COLO829 (cell line): ENCODE measurements at places on chromosomes 5 and 9.

GRCh38 chr9:81526587-81526986 is 162.8 kb downstream of the TLE1 start:
- DNase-seq = no peak

GRCh38 chr5:1108865-1109174 is 3.0 kb downstream of the SLC12A7 start:
- DNase-seq = no peak

- no peak for DNase-seq
Observed at GRCh38 chr5:42842921-42843641, 31.4 kb upstream of the SELENOP start.

- no peak for DNase-seq
Observed at GRCh38 chr5:151483647-151484046, 36.2 kb downstream of the SLC36A1 start.

DNA sequence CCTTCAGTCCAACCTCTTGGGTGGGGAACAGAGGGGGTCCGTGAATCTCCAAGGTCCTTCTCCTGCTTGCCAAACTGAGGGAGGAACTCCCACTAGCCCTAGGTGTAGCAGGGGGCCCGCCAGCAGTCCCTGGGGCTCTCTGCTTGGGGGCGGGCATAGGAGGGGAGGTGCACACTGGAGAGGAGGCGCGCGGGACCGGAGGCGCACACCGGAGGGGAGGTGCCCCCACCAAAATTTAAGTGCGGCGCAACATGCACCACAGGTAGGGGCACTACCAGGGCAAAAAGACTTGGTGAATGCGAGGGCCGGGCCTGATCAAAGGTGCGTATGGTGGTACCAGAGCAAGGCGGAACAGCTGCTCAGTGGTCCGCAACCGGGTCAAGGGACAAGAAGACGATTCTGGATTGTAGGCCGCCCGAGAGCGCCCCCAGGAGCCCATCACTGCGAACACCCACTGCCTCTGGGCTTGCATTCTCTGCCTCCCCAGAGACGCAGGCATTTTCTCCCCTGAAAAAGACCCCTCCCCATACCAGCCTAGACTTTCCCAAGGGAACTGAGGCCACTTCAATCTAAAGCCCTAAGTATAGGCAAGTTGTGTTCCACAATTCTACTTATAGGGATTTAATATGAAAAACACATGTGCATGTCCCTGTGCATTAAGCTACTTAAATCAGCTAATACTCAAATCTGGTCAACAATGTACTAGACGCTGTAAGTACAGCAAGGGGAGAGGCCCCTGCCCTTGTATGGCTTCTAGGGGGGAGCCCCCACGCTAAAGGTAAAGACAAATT is 50.6 kb downstream of the TGFBI start:
- DNase-seq = no peak

DNA sequence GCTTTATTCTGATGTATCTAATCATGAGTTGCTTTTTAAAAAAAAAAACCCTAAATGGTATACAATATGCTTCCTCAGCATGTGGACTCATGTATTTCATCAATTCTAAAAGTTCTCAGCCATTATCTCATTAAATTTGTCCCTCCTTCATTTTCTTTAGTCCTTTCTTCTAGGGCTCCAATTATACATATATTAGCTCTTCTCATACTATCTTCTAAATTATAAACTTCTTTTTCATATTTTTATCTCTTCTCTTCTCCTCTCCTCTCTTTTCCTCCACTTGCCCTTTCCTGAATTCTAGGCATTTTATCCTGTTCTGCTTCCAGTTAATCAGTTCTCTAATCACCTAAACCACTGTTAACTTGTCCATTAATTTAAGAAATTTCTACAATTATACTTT is 55.0 kb upstream of the IL33 start:
- DNase-seq = no peak

DNA sequence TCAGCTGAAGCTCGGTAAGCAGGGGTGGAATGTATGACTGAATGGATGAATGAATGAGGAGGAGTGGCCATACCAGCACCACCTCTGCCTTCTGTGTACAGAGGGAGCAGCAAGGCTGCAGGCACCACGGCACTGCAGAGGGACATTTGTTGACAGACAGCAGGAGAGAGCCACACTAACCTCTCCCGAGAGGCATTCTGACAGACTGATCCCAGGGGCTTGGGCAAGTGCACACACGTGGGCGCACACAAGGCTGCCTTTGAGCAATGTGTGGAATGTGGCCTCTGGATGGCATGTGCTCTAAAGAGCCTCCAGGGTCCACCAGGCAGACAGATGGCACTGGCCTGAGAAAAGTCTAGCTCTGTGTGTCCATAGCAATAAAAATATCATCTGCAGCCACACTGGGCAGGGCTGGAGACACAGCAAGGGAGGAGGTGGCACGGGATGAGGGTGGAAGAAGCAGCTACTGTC is 111.8 kb downstream of the ACTL7B start:
- DNase-seq = peak; percentile 59

- DNase-seq = no peak
Observed at GRCh38 chr5:1317921-1318565, 23.2 kb upstream of the TERT start.

GRCh38 chr9:97740848-97741821 is 44.0 kb upstream of the XPA start:
- no peak for DNase-seq

DNA sequence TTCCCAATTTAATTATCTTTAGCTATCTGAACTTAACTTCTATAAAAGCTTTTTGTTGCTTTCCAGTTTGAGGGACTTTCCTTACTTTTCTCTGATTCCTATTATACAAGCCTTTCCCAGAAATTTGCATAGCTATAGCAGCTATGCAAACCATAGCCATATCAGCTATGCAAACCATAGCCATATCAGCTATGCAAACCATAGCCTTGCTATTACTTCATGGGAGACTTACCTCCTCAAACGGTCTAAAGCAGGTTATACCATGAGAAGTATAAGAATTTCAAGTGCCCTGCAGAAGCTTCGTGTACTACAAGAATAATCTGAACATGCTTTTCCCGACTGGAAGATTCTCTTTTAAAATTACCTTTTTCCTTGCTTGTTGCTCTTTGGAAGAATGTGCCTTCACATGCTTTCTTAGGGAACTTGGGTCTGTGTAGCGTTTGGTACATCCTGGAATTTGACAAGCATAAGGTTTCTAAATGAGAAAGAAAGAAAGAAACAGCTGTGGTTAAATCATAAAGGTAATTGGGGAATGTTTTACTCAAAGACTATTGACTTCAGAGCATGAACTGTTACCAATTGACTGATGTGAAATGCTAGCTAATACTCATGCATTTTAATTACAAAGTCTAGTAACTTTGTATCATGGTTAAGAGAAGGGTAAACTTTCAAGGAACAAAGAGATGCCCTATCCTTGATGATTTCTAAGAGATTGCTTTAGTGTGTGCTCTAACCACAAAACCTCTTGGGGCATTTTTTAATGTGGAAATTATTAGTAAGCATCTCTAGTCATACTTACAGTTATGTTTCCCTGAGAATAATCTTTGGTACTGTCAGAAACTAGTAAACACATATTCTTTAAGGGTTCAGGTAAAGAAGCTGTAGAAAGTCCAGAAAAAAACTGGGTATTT is 367.6 kb downstream of the GLIS3 start:
- peak; percentile 68 for DNase-seq

DNA sequence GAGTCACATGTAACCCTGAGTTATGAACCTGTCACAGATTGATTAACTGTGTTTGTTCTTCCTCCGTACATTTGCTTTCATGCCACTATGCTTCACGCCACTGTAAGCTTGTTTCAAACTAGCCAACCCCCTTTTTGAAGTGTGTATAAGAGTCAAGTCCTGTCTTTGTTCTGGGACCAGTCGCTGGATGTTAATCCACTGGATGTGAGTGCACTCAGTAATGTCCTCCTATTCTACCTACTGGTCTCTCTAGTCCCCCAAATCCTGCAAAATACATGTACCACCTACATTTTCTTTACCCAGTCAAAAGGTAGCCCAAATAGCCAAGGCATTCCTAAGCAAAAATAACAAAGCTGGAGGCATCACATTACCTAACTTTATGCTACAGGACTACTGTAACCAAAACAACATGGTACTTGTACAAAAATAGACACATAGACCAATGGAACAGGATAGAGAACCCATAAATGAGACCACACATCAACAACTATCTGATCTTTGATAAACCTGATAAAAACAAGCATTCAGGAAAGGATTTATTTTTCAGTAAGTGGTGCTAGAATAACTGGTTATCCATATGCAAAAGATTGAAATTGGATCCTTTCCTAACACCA is 1139.1 kb upstream of the SEMA6A start:
- no peak for DNase-seq

DNA sequence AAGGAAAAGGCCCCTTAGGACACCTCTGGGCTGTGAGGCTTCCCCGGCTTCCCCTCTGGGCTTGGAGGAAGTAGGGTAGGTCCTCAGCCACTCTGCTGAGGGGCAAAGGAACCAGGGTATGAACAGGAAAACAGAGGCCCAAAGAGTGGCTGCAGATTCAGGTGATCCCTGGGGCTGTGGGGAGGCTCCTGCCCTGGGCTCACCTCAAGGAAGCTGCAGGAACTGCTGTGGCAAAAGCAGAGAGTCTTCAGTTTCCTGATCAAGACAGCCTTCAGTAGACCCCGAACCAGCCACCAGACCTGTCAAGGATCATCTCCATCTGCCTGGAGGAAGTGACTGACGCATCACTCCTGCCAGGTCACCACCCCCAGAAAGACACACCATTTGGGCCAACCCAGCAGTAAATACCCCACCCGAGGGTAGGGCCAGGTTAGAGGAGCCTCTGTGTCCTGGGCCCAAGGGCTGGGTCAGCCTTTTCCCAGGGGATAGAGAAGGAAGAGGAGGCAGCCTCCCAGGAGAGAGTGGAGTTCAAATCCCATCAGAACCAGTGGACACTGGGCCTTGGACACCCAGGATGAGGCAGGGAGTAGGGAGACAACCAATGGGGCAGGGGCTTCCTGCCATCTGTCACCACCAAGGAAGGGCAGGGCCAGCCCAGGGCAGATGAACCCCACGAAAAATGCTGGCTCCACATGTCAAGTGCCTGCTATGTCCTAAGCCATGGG is 5.8 kb upstream of the ST6GALNAC6 start:
- no peak for DNase-seq

- DNase-seq = no peak
Observed at GRCh38 chr9:89430995-89431394, 66.9 kb downstream of the SEMA4D start.

DNA sequence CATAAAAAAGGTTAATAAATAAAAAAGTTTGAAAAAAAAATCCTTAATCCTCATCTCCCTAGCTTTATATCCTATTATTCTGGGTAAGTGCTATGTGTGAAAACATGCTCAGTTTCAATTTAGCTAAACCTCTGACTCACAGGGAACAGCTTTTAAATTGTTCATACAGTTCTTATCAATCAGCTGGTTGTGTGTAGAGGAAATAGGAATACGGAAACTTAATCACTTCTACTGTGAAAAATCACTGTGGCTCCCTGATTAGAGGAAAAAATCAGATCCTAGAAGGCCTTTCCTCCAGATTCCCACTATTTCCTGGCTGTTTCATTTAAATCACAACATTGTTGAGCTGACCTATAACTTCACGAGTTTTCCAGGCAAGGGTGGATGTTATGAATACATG is 120.5 kb downstream of the MARCHF3 start:
- DNase-seq = no peak

- DNase-seq = no peak
Observed at GRCh38 chr9:74497748-74498620, 849 bp downstream of the RORB start.

- no peak for DNase-seq
Observed at GRCh38 chr9:124800306-124801259, 23.6 kb downstream of the OLFML2A start.

- DNase-seq = no peak
Observed at GRCh38 chr9:130268521-130269211, 3.1 kb downstream of the HMCN2 start.

DNA sequence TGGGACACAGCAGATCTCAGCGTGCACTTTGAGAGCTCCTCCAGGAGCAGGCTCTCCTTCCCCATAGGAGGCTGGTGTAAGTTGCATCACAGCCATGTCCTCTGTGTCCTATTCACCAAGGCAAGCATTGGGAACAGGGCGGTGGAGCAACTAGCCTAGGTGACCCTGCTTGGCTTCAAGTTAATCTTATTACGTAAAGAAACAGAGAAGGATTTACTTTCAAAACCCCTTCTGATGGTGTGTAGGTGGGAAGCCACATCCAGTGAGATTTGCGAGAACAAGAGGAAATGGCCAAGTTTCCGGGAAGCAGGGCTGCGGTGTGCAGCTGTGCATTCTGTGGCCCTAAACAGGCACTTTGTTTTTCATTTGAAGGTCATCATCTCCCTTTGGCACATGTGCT is 80.2 kb downstream of the TRIO start:
- no peak for DNase-seq

- DNase-seq = peak; percentile 88
Observed at GRCh38 chr9:86749894-86750255, 197.4 kb downstream of the GAS1 start.

- no peak for DNase-seq
Observed at GRCh38 chr5:158236511-158237335, 377.8 kb upstream of the CLINT1 start.

DNA sequence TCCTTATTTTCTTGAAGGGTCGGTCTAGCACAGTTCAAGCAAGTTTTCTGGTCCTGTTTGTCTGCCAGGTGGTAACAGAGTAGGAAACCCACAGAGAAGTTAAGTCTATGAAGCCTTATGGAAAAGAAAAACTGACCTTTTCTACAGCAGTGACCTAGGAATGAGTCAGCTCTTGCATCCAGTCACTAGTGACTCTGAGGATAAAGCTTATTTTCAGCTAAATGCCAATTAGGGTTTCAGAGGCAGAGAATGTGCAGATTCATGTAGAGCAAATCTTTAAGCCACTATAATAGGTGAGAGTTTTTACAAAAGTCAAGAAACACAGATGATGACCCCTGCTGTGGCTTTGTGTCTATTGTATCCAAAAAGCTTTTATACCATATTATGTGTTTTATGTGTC is 100.7 kb downstream of the CWC27 start:
- peak; percentile 28 for DNase-seq

GRCh38 chr9:125651576-125652232 is 55.3 kb downstream of the MAPKAP1 start:
- no peak for DNase-seq

DNA sequence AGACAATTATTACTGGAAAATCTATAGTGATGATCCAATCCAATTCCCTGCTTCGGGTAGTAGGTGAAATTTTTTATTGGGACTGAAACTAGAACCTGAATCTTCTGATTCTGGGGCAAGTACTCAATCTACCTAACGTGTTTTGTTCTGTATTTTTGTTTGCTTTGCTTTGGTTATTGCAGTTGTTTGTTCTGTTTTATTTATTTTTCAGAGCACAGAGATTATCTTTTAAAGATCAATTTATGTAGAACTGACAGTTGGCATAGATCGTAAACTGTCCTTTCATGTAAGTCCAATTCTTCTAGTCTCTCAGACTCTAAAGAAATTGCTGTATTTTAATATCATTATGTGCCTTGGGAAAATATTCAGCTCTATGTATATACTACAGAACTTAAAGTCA is 401.6 kb downstream of the ANXA1 start:
- no peak for DNase-seq

- DNase-seq = no peak
Observed at GRCh38 chr5:19615071-19615470, 372.9 kb downstream of the CDH18 start.

DNA sequence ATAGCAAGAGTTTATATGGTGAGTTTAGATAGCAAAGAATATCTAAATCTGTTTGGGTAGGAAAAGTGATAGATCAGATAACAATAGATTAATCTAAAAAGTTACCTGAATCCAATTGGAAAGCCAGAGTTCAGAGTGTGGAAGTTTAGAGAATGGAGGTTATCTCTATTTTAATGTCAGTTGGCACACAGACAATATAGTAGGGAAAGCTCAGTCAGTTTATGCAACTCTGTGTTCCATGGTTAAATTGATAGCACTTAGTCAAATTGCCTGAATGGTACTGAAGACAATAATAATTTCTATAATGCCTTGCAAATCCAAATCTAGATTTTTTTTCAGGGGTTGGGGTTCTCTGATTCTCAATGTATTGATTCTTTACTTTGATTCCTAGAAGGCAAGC is 77.0 kb downstream of the ARHGEF28 start:
- no peak for DNase-seq
